ENCODE measurements at places on chromosomes 16 and 17. TPM values are rescaled to one million over a fixed set of nuclear protein-coding genes. Genes with fewer than 3 reads are reported as not detected.

The AURKB gene
- 10.0 TPM for total RNA-seq

The SHPK gene
- total RNA-seq, result 23.5 TPM

The KRT28 gene
- total RNA-seq, result not detected

The RRAD gene
- 0.63 TPM for total RNA-seq

The GGT6 gene
- not detected for total RNA-seq

The RTN4RL1 gene
- total RNA-seq, result 27.9 TPM

The SMARCD2 gene
- total RNA-seq, result 16.6 TPM

The PLEKHH3 gene
- 4.4 TPM for total RNA-seq

Measured in parietal lobe (tissue), 2 donors.